ENCODE measurements at places on chromosomes 6 and 20.
A peak's percentile ranks its signal among the peaks of the same experiment; 100 is the strongest.

DNA sequence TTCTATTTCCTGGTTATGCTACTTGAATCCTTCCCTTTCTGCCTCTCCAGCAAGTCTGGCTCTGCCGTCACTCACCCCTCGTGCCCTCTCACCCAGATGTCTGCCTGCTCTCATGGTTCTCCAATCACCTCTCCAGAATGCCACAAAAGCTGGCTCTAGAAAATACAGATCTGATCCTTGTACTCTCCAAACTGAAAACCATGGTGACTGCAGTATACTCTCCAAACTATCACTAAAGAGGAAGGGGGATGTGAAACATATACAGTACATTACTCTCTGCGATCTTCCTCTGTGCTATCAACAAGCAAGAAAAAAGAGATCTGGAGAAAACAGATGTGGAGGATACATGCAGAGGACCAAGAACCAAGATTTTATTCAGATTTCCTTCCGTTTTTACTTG is 91.1 kb downstream of the ATXN1 start:
- DNase-seq = no peak

DNA sequence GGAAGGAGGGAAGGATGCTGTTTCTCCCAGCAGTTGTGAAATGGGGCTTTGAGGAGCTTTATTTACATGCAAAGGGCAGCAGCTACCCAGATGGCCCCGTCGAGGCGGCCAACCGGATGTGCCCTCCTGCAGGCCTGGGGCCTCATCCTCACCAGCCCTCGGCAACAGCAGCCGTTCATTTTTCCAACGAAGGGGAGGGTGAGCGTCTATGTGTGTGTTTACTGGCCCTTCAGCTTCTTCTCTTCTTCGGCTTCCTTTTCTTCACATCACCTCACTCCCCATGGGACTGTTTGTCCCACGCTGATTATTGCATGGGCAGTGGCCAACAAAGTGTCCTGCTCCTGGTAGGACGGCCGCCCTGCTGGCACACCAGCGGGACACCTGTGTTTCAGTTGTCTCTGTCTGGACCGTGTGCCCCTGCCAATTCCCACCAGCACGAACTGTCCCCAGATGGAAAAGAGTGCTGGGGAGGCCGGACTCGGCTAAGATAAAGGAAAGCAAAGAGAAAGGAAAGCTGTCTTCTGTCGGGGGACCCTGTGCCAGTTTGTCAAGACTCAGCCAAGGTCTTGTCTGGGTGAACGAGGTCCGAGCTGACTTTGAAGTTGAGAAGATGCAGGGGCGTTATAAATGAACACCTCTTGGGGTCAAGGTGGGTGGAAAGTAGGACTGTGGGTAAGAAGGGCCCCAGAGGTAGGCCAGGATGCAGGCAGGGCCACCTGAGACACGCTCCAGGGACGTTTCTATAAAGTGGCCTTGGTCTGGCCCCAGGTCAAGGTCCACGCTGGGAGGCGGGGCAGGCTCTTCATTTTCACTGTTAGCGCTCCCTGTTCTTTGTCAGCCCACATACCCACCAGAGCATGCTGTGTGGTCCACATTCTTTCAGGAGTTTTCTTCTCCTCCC is 57.0 kb downstream of the FAM50B start:
- no peak for DNase-seq

GRCh38 chr6:836276-836853 is 143.4 kb upstream of the EXOC2 start:
- no peak for DNase-seq

DNA sequence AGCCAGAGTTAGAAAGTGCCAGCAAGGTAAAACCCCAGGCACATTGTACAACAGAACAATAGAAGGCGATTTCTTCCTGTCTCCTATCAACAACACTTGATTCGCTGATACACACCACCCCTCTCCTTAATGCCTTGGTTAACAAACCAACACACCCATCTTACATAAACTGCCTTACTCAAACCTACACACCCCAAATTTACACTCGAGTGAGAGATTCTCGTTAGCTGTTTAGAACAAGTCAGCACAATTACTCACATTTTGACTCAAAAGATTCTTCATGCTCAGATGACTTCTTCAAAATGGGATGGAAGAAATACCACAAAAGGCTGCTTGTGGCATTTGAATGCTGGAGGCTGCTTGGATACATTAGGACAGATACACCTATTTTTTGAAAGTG is 80.0 kb upstream of the FOXQ1 start:
- DNase-seq = no peak

DNA sequence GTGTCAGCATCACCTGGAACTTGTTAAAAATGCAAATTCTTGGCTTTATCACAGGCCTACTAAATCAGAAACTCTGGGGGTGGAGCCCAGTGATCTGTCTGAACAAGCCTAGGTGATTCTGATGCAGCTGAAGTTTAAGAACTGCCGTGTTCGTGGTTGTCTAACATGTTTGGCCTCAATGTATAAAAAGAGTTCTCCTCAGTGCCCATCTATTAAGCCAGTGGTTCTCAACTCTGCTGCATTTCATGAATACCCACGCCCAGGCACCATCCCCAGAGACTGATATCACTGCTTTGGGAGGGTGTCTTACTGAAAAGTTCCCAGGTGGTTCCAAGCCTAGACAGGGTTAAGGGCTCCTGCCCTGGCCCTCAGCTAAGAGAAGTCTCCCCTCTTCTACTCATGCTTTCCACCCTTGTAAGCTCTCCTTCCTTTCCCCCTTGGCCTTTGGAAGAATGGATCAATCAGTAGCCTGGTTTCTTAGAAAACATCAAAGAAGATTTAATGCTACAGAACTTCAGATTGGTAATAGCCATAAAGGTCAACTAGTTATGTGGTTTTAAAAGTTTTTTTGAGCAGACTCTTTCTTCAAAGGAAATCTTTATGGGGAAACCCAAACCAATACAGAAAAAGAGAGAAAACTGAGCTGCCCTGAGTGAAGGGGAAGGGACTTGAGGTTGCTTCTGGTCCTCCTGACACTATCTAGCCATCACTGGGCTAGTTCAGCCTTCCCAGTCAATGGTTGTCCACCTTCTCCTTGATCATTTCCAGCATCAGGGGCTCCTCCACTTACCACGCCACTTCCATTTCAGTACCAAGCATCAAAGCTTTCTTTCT is 38.9 kb upstream of the TNFAIP3 start:
- DNase-seq = no peak

DNA sequence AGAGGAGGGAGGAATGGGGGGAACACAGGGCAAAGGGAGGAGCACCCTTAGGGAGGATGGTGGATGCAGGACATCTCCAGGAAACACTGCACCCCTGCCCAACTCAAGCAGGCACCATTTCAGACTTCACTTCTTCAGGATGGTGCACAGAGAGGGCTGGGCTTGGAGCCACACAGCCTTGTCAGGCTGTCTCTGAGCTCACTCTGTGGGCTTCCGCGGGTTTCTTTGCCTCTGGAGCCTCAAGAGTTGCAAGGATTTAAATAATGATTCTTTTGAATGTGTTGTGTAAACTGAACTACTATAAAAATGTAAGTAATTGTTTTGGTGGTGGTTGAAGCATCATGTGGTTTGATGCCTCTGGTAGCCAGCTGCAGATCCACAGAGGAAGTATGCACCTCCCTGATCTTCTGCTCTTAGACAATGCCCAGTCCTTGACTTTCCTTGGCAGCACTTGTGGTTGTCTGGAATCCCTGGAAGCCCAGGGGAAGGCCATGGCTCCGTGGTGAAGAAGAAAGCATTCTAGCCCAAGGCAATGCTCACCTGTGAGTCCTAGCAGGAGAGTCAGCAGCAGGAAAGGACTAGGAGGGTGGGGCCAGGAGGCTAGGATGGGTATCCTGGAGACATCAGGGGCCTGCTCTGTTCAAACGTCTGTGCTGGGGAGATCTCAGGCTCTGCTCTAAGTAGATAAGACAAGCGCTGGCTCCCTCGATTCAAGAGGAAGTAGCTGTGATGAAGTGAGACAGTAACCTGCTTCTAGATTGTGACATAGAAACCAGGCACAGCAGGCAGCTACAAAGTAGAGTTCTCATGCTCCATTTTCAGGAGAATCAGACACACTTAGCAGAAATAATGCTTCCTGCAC is 50.2 kb upstream of the SIRPG start:
- no peak for DNase-seq

- DNase-seq = no peak
Observed at GRCh38 chr20:4165984-4166725, 150.8 kb upstream of the RNF24 start.

DNA sequence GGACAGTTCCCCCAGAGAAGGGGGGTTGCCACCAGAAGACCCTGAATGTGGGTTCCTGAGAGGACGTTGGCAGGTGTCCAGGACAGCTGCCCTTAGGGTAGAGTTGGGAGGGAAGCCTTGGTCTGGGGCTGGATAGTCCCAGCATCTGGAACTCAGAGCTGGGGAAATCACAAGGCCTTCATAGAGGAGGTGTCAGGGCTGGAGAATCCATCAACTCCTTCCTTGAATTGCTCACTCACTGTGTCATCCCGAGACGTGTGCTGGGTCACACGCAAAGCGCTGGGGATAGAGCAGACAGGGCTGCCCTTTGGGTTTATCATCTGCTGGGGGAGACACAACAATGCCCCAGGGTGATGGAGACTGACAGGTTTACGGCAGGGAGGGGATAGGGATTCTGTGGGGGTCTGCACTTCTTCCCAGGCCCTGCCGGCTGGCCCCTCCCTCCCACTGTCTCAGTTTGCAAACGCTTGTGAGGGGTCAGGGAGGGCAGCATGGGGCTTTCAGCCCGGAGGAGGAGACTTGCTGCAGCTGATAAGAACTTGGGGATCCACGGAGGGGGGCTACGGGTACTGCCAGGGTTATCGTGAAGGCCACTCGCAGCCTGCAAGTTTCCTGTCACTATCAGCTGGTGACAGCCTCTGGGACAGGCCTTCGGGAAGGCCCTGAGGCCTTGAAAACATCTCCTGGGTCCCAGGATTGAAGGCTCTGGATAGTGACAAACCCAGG is 18.6 kb downstream of the RBM38 start:
- no peak for DNase-seq

GRCh38 chr20:58228103-58228483 is 360 bp downstream of the ANKRD60 start:
- DNase-seq = peak; percentile 54

- no peak for DNase-seq
Observed at GRCh38 chr6:145875496-145876211, 61.1 kb upstream of the FBXO30 start.

DNA sequence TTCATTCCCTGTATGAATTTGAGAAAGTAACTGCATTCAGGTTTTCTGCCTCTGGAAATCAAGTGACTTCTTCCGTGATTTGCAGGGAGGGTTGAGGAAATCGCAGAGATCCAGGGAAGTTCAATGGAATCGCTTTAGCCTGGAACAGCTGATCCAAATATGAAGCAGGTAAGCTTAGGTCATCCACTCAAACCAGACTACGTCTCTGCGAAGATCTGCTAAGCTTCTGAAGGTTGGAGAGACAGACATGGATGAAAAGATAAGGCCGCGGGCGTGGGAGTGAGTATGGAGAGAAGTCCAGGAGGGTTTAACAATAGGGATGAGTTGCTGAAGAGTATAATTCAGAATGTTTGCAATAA is 34.2 kb upstream of the BTN3A2 start:
- no peak for DNase-seq

DNA sequence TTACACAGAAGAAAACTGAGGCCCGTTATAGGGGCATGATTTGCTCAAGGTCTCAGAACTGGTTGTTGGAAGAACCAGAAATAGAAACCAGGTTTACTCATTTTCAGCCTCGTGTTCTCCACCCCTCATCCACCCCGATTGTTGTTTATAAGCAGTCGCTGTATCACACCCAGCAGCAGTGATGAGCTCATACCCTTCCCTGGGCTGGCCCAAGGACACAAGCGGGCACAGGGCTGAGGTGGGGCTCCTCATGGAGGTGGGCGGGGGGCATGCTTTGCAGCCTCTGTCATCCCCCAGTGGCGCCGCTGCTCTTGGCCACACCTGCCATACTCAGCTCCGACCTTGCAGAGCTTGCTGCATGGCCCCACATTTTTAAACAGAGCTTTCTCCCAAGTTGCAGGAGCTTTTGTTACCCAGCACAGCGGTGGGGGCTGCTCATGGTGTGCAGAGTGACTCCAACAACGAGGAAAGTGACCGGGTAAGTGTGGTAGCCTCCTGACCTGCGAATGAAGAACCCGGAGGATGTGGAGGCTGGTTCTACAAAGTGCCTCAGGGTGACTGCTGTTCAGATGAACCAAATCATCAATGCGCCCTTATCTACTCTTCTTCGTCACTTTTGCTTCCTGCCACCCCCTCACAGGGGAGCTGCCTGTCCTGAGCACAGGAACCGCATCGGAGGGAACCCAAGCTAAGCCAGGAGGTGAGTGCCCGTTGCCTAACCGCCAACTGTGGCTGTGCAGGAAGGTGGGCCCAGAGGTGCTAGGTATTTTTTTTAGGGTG is 43.6 kb upstream of the NKX2-2 start:
- no peak for DNase-seq

- no peak for DNase-seq
Observed at GRCh38 chr20:58991715-58992114, 10.7 kb downstream of the NELFCD start.

GRCh38 chr20:7302250-7302649 is 534.8 kb downstream of the BMP2 start:
- DNase-seq = no peak

Data from left forelimb (tissue), 1 donor.